ENCODE measurements at places on chromosomes 16 and 17. TPM values are rescaled to one million over a fixed set of nuclear protein-coding genes. Genes with fewer than 3 reads are reported as not detected.

FBXL16 gene
- 0.13 TPM for total RNA-seq

MNT gene
- total RNA-seq = 7.7 TPM

NR1D1 gene
- total RNA-seq = 2.9 TPM

ZNF597 gene
- 2.4 TPM for total RNA-seq

CLCN7 gene
- 60.4 TPM for total RNA-seq

PRR35 gene
- not detected for total RNA-seq

MRPS7 gene
- 58.7 TPM for total RNA-seq

RAC3 gene
- total RNA-seq = 4.8 TPM

CPNE7 gene
- 8.9 TPM for total RNA-seq

MRPL38 gene
- 20.4 TPM for total RNA-seq

RHBDF1 gene
- 112 TPM for total RNA-seq
